Foreskin fibroblast (primary cell): ENCODE measurements at places on chromosomes 13 and 19.

GRCh38 chr13:36028359-36029025, 102.7 kb downstream of the DCLK1 start:
- no peak for DNase-seq

DNA sequence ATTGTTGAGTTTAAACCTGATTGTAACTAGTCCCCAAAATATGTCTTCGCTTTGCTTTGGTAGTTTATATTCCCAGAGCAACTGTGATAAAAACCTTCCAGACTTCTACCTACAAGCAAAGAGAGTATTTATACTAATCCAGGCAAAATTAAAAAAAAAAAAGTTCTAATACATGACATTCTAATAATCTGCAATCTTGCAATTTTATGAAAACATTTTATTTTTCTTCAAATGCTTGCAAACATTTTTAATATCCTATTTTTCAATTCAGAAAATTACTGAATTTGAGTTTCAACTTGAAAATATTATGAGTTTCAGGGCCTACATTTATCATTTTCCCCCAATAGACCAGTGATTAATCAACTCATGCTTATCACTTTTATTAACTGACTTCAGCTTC, 830.2 kb upstream of the KLHL1 start:
- no peak for DNase-seq

- no peak for DNase-seq
These were observed 1276.0 kb downstream of the EFNB2 start for GRCh38 chr13:105259426-105259825.

DNA sequence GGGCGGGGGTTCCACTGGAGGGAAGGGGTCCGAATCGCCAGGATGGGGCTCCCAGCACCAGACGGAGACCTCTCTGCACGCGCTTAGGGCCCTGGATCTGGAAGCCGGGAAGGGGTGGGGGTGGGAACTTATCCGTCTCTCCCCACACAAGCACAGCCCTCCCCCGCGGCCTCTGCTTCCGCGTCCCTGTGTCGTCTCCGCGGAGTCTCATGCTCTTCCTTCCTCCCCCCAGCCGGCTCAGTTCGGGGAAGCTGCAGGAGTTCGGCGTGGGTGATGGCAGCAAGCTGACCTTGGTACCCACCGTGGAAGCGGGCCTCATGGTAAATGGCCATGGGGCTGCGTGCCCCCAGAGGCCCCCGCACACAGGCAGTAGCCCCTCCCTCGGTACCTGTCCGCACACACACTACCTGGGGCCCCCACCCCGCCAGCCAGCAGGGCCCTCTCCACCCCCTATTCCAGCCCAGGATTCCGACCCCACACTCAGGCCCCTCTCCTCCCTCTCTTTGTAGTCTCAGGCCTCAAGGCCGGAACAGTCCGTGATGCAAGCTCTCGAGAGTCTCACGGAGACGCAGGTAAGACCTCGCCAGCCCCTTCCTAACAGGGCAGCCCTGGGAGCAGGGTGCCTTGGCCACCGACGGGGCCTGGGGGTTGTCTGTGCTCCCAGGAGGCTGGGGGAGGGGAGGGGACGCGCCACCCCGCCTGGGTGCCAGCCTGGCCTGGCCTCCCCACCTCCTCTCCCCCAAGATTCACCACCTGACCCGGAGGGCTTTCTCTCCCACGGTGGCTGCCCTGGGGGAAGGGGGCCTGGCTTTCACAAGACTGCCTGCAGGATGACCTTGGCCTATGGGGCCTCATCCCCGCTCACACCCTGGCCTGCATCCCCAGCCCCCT, 3.2 kb downstream of the MIDN start:
- DNase-seq, result no peak

GRCh38 chr19:6728346-6728745, 7.9 kb upstream of the C3 start:
- DNase-seq, result no peak

DNA sequence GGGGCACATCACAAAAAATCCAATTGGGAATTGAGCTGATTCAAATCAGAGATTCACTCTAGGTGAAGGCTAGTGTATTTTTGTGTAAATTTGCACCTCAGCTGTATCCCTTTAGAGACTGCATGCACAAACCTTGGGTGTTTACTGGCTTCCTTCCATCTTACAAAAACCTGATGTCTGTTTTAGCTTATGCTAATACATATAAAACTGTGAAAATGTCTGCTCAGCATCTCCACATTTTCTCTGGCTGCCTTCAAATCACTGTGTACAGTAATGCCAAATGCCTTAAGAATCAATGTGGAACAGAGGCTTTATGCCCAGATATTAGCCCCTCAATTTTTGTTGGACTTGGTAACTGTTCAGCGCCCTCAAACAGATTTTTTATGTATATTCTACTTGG, 675.8 kb upstream of the SLITRK6 start:
- no peak for DNase-seq

DNA sequence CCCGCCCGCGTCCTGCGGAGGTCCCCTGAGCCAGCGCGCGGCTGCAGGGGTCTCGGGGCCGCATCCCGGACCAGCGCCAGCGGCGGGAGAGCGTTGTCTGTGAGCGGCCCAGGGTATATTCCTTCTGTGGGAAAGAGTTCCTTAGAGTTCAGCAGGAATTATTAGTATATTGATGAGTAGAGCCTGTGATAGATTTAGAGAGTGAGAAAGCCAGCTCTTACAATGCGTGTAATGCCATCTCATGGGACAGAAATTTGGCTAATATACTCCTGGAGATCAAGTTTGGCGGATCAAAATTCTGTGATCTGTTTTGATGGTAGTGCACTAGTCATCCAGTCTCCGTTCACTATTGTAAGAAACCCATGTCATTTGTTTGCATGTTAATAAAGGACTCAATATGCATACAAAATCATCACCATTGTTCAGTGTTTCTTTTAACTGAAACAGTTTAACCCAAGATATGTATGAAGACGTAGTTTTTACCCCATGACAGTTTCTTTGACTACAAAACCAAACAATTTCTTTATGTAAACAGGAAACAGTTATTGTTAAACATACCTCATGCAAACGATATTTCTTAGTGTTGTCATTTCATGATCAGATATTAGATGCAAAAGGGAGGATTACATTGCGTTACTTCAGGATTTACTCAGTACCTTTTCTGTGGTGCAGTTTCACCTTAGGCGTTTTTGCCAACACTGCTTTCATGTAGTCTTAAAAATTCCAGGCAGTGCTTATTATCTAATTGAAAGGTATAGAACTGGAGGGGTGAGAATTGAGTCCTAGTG, 9.9 kb downstream of the TNFRSF19 start:
- peak; percentile 58 for DNase-seq
